Endothelial cell of umbilical vein (primary cell): ENCODE measurements at places on chromosomes 16 and 17. TPM values are rescaled to one million over a fixed set of nuclear protein-coding genes. Genes with fewer than 3 reads are reported as not detected.

The ABCC11 gene
- total RNA-seq = not detected in 2 replicates

DNA sequence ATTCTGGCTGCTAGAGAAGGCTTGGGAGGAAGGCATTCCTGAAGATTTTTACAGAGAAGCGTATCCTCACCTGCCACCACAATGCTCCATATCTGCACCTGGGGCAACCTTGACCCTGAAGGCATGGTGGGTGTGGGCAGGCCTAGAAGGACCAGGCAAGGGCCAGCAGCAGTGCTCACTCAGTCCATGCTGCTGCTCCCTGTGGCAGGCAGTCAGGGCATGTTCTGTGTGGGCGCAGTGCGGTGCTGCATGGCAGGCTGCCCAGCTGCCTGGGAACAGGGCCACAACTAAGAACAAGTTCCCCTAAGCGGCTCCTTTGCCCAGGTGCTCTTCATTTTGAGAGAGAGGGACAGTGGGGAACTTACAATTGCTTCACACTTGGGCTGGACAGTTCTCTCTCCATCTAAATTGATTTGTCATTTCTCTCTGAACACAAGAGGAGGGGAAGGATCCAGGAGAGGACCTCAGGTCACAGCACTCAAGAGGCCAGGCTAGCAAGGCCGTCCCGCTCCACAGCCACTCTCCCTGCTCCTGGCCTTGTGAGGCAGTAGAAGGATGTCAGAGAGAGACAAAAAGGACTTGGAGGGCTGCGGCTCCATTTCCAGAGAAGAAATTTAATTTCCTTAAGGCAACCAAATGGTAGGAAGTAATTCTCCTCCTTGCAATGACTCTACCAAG lies 158.8 kb downstream of the AATF start:
- DNase-seq = no peak

GRCh38 chr16:47600376-47600775 lies 139.2 kb downstream of the PHKB start:
- no peak for DNase-seq

DNA sequence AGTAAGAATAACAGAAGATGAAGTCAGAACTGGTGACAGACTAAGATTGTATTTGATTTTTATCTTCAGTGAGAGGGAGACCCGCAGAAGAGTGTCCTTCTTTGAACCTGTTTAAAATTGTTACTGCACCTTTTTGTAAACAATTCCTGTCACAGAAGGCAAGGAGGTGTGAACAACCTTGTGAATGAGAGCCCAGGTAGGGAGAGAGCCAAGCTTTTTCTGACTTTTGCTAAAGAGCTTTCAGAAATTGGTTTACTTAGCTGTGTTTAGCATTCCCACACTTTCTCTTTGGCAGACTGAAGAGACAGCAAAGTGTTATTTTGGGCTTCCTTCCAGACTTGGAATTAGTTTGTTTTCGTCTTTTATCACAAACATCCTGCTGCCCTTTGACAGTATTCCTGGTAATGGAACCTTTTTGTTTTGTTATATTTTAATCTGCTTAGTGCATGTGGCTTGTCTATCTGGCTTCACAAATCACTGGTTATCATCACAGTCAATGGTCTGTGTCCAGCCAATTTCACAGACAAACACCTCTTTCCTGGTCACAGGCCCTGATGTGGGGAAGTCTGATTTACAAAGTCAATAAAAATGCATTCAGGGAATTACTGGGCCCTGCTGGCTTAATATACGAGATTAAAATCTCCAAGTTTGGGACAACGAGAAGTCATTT lies 85.7 kb upstream of the HS3ST2 start:
- peak; percentile 26 for DNase-seq

The CTRB2 gene
- not detected in 2 replicates for total RNA-seq

DNA sequence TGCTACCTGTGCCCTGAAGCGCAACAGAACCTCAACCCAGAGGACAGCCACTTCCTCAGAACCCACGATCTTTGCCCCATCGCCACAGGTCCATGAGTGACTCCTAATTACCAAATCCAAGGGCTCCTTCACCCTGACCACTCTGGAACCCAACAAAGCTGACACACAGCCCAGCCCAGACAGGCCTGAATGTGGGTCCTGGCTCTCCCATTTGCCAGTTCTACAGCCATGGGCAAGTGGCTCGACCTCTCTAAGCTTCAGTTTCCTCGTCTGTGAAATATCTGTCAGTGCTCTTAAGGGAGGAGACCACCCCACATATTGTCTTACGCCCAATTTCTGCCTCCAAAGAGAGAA lies 18.0 kb upstream of the ENDOV start:
- no peak for DNase-seq

- peak; percentile 44 for DNase-seq
Measured at GRCh38 chr17:2828397-2829038, 32.3 kb downstream of the RAP1GAP2 start.

- peak; percentile 41 for DNase-seq
Measured at GRCh38 chr17:44501866-44502375, 1.3 kb downstream of the GPATCH8 start.

The TEKT1 gene
- not detected in 2 replicates for total RNA-seq

The MYH8 gene
- total RNA-seq = not detected in 2 replicates

The MARVELD3 gene
- not detected in 2 replicates for total RNA-seq

The KRTAP4-6 gene
- not detected in 2 replicates for total RNA-seq
